ENCODE measurements at places on chromosomes 12 and 14.

DNA sequence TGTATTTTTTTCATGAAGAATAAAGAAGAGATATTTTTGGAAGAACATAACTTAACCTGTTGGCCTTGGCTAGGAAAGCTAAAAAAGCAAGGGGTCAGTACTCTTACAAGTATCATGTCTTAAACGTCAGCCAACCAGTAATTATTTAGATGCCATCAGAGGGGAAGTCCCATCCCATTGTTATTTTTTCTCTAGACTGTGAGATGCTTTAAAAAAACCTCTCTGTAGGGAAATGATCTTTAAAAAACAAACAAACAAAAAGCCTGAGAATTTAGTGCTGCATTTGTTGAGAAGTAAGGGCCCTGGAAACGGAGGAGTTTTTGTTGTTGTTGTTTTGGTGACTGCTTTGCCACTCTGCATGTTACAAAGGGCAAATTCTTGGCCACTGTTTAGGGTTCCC is 474.0 kb downstream of the ZFP36L1 start:
- no peak for DNase-seq

DNA sequence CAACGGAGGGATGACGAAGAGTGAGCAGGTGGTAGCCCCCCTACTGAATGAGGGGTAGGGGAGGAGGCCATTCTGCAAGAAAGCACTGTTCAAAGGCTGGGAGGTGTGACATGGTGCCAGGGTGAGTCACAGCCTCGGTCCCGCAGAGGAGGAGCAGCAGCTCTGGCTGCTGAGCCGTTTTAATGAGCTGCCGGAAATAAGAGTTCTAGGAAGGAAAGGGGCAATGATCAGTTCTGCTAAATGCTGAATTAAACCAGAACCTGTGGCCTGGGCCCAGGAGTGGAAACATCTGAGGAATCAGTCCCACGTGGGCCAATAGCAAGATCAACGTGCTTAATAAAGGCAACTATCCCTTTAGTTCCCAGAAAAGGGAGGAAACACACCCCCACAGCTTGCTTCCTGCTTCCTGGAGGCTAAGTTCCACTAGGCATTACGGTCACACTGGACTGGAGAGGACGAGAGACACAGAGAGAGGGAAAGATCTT is 3.6 kb downstream of the ABCD4 start:
- no peak for DNase-seq

DNA sequence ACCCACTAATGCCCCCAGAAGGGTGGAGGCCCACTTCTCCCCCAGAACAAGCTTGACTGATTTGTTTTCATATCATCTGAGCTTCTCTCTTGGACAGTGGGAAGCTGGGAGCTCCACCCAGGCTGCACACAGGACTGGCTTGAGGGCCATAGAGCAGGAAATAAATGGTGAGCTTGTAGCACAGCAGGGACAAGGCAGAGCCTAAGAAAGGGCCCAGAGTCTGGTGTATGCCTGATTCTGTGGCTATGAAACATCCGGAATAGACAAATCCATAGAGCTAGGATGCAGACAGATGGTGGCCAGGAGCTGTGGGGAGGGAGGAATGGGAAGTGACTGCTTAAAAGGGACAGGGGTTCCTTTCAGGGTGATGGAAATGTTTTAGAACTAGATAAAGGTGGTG is 79.0 kb downstream of the ARL6IP4 start:
- no peak for DNase-seq

GRCh38 chr12:72189266-72189665 is 82.9 kb upstream of the TRHDE start:
- DNase-seq, result no peak

- no peak for DNase-seq
Measured at GRCh38 chr14:100416921-100417860, 94.1 kb downstream of the SLC25A47 start.

GRCh38 chr14:49159081-49159480 is 427.1 kb downstream of the RPS29 start:
- DNase-seq, result no peak

DNA sequence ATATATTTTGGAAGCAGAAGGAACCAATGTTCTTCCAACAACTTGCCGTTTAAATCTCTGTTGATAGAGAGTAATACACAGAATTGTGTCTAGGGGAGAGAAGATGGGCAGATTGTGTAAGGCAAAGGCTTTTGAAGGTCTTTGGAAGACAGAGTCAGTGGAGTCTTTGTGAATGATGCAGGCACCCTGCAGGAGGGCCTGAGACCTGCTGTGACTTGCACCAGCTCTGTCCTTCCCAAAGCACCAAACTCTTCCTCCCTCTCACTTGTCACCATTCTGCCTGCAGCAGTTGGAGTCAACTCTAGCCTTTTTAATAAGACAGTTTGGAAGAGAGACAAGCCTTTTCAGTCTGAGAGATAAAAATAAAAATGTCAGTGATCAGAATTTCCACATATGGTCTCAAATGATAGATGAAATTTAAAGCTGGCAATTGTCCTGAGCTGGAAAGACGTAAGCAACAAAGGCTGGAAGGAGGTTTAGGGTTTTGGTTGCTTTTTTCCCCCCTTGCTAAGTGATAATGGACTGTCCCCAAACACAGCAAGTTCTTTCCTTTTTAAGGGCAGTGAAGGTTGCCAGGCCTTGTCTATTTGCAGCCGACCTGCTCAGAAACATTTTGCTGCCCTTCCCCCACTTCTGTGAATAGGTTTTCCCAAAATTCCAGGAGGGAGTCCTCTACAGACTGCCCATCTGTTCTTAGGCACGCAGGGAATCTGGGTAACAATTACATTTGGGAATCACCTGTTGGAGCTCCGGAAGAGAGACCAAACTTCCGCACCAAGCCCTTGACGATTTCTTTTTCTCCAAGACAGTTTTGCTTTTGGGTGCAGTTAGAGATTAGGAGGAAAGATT is 103.0 kb upstream of the NTF3 start:
- no peak for DNase-seq

DNA sequence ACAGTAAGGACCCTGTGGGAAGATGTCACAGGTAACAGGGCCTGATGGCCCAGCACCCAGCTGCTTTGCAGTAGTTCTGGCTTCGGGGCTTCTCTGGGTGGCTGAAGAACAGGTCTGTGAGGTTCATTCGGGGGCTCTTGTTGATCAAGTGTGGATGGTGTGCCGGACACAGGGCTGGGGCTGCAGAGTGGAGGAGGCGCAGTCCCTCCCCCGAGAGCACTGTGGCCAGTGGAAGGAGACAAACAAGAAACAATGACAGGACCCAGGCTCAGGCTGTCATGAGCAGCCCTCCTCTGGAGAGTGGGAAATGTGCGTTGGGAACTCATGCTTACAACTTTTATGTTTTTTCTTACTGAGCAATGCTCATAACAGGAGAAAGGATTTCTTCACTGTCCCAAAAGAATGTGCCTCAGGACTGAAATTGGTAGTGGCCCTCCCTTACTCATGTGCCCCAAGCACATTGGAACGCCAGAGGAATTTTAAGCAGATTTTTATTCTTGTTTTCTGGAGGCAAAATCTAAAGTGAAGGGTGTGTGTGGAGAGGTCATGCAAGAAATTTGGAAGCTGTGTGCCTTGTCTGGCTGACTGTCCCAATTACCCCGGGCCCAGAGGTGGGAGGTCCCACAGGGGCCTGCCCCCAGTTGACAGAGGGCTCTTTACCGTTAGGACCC is 233.8 kb downstream of the CACNA1C start:
- DNase-seq, result no peak

- DNase-seq, result no peak
Measured at GRCh38 chr14:44988694-44989093, 26.7 kb downstream of the TOGARAM1 start.

- no peak for DNase-seq
Measured at GRCh38 chr12:11757095-11757494, 107.6 kb downstream of the ETV6 start.

DNA sequence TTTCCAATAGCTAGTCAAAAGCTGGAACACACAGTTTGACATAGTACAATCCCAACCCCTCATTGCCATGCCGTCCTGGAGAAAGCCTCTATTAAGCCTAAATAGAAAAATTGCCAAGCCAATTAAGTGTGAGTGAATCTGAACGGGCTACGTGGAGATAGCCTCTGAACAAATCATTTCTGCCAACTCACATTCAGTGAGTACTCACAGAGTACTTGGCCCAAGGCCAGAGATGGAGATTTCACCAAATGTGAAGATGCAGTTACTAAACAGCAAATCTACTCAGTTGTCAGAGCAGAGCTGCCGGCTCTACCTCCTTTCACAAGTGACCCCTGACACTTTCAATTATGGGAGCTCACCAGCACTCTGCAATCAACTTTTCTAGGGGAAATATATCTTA is 350.0 kb downstream of the GALC start:
- no peak for DNase-seq

GRCh38 chr12:88945051-88945732 is 364.9 kb upstream of the KITLG start:
- DNase-seq, result no peak

DNA sequence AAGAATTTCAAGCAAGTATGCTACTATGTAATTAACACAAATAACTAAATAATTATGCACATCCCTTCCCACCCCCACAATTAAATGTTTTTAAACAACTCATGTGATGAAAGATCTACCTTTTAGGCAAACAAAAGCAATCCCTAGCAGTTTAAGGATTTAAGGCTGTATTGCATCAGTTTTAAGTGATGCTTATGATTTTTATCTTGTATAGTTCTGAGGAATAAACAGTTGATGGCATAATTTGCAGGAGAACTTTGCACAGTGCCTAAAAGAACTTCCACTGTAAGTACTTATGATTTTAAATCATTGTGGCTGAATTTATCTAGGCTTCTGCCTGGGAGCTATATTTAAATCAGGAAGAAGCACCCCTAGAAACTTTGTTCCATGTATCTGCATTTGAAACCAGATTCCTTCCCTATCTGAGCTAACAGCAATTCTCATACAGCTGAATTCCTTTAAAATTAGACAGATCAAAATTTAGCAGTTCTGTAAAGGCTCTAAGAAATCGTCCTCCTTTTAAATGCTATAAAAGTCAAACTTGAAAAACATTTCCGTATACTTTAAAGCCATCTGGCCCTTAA is 388.6 kb downstream of the BCAT1 start:
- DNase-seq, result no peak

DNA sequence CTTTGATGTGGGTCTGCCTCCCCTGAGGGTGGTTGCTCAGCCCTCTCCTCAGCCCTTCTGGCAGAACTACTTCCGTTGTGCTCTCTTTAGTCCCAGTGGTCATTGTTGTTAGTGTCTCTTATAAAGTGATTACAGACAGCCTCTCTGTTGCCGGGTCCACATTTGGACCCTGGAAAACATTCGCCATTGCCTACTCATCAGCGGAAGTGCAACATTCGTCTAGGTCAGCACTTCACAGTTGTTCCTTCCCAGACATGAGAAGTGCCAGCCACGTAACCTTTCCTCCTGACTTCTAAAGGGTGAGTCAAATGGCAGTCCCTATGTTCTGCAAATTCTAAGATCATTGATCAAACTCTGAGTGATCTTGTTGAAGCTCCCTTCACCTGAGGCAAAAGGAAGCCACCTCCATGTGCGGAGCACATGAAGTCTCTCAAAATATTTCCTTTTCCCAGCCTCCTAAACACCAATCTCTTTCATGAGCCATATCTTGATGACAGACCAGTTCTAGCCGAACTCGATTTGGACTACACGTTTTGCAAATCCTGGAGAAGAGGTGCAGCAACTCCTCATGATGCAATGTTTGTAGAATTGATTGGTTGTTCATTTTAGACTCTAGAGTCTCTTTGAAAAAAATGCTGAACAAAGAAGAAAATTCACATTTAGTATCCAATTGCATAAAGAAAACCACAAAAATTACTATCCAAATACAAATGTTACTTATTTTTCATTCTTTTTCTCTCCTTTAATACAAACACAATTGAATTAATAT is 163.8 kb downstream of the RPL10L start:
- DNase-seq, result no peak

GRCh38 chr12:49716553-49716952 is 9.3 kb upstream of the FMNL3 start:
- no peak for DNase-seq

GRCh38 chr14:88879022-88879421 is 54.6 kb downstream of the TTC8 start:
- no peak for DNase-seq

DNA sequence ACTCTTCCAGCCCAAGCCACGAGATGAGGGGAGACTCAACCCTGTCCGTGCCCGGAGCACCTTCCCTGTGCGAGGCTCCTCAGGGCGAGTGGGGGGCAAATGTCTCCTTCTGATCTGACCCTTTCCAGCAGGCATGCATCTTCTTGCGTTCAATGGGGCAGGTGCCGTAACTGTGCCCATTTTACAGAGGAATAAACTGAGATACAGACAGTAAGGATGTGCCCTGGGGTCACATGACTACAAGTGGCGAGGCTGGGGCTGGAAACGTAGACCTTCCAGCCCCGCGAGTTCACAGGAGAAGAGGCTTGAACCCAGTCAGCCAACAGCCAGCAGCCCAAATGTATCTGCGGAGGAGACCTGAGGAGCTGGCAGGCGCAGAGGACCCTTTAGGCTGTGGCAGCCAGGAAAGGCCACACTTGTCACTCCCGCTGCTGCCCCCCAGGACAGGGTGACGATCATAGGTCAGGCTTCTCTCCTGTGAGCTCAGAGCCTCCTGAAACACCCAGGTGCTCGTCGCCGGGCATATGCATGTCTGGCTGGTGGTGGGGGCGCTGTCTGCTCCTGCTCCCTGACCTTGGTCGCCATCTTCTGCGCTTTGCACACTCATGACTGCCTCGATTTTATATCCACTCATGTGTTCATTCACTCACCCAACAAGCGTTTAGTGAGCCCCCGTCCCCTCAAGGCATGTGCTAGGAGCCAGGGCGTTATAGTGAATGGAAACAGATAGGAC is 41.7 kb downstream of the CCDC88C start:
- DNase-seq, result no peak

GRCh38 chr14:22691171-22691570 is 47.0 kb upstream of the OR6J1 start:
- DNase-seq, result no peak

DNA sequence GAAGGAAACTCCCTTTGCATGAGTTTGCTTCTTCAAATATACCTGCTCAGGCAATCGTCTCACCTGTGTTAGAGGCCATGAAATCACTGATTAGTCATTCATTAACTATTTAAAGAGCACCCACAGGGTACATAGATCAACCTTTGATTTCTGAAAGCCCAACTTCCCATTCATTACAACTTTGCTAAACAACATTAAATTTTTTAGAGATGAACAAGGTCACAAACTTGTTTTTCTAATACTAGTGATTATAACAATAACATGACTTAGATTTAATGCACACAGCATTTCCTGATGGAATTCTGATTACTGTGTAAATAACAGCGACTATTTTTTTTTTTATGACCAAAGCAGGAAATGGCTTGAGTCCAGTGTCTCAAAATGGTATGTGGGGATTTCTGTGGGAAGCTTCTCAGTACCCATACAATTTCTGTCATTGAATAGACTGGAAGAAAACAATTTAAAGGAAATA is 5.4 kb upstream of the ERO1A start:
- no peak for DNase-seq

- DNase-seq, result no peak
Measured at GRCh38 chr12:130705178-130705822, 10.8 kb downstream of the RIMBP2 start.
